NT2/D1 (cell line): ENCODE measurements at places on chromosomes 1 and 21.

DNA sequence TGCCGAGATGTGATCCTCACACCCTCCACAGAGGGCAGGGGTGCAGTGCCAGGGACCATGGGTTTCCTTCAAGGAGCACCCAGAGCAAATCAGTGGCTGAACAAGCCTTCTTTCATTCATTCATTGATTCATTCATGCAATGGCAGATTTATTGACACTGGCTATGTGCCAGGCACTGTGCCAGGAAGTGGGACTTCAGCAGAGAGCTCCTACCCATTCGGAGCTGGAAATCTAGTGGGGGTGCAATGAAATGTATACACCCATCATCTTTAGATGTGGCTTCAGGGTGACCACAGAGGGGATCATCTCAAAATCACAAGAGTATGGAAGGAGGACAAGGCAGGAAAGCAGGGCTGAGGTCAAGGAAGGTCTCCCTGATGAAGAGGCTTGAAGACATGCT is 18.9 kb downstream of the SLC6A9 start:
- DNase-seq: no peak

DNA sequence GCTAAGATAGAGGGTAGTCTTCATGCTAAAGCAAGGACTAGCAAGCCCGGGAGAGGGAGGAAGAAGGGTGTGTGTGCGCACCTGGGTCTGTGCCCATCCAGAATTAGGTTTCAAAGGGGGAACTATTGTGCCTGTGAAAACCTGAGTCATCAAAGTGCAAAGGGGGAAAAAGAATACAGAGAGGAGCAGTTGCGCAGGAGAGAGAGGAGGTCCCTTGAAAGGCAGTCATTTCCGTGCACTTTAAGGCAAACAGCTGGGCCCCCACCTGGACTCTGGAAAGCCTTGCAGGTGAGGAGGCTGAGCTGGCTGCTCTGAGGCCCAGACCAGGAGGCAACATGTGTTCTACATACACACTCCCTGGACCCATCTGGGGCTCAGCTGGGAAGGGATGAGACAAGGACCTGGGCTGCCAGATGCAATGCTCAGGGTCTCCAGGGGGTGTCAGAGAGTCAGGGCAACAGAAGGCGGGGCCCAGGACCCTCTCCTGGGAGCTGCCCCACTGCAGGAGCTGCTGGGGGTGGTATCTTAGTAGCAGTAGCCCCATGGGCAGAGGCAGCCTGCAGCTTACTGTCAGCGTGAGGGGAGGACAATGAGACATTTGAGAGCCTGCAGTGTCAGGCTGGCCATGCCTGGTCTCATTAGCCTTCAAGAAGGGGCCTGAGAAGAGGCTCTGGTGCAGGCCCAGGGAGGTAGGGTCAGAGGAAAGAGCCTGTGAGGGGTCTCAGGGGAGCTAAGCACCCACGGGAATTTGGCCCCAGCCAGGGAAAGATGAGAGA is 14.3 kb downstream of the PROK1 start:
- DNase-seq: no peak

- DNase-seq: no peak
Observed at GRCh38 chr1:2826316-2826715, 24.8 kb upstream of the TTC34 start.

- peak; percentile 25 for DNase-seq
Observed at GRCh38 chr1:37274938-37275631, 199.3 kb upstream of the ZC3H12A start.

DNA sequence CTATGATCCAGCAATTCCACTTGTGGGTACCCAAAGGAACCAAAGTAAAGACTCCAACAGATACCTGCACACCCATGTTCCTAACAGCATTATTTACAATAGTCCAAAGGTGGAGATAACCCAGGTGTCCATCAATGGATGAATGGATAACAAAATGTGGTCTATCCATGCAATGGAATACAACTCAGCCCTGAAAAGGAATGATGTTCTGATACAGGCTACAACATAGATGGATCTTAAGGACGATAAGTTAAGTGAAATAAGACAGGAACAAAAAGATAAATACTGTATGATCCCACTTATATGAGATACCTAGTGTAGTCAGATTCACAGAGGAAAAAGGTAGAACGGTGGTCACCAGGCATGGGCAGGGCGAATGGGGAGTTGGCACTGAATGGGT is 69.7 kb downstream of the GNG4 start:
- DNase-seq: no peak

DNA sequence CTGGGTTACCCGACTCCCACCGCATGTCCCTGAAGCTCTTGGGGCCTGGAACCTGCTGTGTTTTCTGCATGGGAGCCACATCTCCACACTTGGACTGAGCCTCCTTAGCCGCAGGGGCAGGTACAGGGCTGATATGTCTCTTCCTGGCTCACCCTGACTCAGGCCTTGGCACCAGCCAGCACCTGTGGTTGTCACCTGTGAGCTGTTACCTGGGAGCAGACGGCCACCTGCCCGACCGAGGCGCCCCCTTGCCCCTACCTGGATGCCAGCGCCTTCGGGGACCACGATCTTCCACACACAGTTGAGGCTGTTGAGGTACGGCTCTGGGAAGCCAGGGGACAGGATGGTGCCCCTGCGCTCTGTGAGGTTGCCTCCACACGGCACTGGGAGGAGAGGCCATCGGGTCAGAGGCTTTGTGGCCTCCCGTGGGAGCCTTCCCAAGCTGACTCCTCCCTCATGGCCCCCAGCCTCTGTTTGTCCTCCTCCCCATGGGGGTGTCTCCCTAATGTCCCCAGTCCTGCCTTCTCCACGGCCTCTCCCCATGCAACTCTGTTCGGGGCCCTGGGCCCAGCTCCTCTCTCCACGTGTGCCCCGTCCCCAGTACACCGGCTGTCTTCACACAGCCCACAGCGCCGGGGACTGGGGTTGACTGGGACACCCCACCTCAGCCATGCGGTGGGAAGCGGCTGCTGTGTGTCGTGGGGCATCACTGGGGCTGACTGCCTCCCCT is 152.0 kb downstream of the ZSCAN20 start:
- no peak for DNase-seq
